ENCODE measurements at places on chromosomes 4 and X.

DNA sequence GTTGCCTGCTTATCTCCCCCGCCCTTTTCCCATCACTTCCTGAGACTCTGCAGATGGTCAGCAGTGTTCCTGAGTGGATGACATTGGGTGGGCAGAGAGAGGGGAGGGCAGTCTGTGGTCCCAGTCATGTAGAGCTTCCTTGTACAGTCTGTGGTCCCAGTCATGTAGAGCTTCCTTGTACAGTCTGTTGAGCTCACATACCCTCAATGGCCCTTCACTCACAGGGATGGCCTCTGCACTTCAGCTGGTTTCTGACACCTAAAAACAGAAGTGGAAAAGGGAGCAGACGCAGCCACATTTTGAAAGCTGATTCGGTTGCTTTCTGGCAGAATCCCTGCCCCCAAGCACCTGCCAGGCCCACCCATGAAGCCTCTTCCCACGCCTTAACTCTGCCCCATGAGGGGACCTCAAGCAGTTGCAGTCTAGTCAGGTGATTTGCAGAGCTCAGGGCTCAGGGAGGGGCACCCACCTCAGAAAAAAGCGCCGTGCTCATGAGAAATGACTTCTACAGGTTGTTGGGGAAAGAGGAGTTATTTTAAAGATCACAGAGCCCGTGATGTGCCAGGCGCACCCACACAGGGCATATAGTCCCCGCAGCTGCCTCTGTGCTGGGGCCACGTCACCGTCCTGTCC lies 3.6 kb upstream of the TMEM271 start:
- no peak for DNase-seq

GRCh38 chr4:1199556-1200331 lies 27.4 kb upstream of the SPON2 start:
- DNase-seq, result no peak

- DNase-seq, result no peak
These were observed 12.2 kb upstream of the RAP1GDS1 start for GRCh38 chr4:98248934-98249333.

GRCh38 chr4:16072168-16072567 lies 11.7 kb downstream of the PROM1 start:
- DNase-seq, result no peak

GRCh38 chr4:181618896-181619295 lies 624.3 kb upstream of the TENM3 start:
- DNase-seq, result no peak

GRCh38 chr4:89489338-89489771 lies 181.8 kb upstream of the GPRIN3 start:
- no peak for DNase-seq

GRCh38 chrX:11193035-11193469 lies 81.9 kb downstream of the HCCS start:
- DNase-seq, result no peak

- no peak for DNase-seq
These were observed 1.1 kb upstream of the MANBA start for GRCh38 chr4:102761906-102762305.

- no peak for DNase-seq
These were observed 22.5 kb downstream of the HNRNPH2 start for GRCh38 chrX:101430457-101431078.

DNA sequence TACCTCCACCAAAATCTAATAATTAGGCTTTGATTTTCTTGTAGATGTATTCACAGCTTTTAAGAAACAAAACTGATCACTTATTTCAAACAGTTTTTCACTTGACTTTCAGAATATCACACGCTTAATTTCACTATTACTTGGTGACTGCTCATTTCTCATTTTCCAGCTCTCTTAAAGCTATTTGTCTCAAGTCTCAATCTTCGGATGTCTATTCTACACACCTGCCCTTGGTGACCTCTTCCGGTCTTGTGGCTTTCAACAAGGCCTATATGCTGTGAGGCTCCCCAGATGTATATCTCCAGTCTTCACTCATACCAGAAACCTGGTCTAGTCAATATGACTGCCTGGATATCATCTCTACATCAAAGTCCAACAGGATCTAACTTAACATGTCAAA lies 34.9 kb upstream of the ANXA10 start:
- DNase-seq, result no peak

- no peak for DNase-seq
These were observed 264.5 kb downstream of the IL15 start for GRCh38 chr4:141900856-141901255.

DNA sequence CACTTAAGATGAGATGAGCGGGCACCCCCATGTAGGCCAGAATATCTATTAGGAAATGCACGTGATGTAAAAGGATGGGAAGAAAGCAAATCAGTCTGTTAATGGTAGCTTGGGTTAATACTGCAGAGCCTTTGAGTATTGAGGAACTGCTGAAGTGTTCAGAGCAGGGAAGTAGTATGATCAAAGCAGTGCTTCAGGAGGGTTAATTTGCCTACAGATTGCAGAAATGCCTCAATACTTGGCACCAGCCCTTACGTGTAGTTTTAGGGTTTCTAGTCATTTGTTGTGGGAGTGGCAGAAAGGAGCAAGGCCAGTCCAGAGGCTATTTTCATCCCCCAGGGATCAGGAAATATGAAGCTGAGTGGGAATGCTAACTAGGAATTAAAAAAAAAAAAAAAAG lies 19.7 kb downstream of the ZFX start:
- no peak for DNase-seq

DNA sequence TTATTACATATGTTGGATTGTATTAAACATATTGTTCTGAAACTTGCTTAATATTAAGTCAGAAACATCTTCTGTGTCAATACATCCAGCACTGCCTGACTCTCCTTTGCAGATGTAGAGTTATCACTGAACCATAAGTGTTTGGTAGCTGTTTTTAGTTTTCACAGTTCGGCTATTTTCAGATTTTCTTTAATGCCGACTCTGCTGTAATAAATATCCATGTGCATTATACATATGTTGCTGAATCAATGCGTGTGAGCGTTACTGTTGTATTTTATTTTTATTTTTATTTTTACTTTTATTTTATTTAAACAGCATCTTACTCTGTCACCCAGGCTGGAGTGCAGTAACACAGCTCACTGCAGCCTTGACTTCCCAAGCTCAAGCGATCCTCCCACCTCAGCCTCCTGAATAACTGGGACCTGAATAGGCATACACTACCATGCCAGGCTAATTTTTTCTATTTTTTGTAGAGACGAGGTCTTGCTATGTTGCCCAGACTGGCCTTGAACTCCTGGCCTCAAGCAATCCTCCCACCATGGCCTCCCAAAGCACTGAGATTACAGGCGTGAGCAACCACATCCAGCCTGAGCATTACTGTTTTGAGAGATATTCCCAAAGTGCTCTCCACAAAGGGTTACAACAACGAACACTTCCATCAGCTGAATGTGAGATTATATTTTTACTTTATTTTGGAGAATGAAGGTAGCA lies 50.7 kb upstream of the NOCT start:
- DNase-seq, result no peak

DNA sequence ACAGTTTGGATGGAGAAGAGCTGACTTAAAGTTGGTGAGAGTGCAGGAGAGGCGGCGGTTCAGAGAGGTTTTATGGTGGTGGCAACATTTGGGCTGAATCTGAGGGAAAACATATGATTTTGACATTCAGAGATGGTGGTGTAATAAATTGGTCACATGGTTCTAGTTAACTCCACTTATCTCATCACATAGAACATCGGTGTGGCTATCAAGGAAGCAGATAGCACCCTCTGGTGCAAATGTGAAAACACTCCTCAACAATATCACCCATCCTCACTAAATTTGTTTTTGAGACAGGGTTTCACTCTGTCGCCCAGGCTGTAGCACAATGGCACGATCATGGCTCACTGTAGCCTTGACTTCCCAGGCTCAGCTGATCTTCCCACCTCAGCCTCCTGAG lies 28.8 kb downstream of the SUPT20HL2 start:
- no peak for DNase-seq

DNA sequence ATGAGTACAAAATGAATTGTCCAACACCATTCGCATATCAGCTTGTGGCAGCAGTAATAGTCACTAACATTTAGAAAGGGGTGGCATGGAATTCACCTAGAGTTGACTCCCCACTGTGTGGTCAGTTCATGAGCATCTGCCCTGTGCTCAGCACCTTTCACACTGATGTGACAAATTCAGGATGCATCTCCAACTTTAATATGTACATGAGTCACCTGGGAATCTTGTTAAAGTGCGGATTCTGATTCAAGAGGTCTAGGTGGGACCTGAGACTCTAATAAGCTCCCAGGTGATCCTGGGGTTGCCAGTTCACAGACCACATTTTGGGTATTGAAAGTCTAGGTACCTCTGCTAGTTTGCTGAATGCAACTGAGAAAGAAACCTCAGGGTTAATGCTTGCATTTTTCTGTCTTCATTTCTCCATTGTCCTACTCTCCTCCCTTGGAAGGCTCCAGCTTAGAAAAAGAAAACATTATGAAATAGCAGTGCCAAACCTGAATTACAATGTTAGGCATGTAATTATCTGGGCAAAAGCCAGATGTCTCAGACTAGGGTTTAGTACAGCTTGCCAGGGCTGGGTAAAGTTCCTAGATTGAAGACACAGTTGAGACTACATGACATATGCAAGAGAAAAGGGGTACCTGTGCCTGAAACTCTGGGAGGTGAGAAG lies 32.7 kb downstream of the TMSB4X start:
- no peak for DNase-seq

DNA sequence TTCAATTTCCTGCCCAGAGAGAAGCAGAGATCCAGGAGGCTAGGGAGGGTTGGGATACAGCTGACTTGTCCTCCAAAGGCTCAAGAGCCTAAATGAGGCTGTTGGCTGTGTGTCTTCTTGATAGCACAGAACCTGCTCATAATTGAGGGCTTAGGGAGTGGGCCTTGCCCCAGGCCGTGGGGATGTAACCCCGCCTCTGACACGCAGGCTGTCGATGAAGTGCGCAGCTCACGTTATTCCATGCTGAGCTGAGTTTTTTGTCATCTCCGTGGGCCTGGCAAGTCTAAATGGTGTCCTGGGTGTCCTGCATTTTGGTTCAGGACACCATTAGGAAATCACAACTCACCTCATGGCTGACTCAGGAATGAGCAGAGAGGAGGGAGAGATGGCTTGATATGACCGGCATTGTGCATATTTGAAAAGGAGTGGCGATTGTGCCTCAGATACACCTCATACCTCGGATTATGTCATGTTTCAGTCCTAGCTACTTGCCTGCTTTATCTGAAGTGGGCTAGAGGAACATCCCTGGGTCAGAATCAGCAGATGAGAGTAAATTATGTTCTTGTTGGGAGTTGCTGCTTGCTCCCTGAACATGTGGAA lies 43.7 kb downstream of the FHDC1 start:
- DNase-seq, result no peak

DNA sequence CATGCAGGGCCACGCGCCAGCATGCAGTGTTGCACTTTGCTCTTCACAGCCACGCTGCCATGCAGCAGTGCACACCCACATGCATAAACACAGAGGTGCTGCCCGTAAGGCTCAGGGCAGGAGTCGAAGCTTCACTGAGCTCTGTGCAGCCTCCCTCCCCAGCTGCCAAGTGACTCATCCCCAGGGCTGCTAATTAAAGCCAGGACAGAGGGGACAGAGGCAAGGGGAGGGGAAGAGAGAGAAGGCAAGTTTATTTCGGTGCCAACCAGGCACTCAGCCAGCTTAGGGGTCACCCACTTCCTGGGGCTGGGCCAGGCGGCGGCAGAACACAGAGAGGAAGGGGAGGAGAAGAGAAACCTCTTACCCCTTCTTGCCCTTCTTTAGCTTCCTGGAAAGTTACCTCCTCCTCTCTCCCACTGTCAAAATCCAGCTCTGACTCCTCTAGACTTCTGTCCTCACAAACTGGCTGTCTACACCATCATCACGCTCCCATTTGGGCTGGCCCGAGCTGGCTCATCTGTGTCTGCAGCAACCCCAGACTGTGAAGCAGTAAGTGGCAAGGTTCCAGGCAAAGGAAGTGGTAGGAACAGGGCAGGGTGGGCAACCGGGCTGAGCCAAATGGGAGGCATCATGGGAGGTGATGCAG lies 6.2 kb upstream of the IQSEC2 start:
- DNase-seq, result no peak

- no peak for DNase-seq
These were observed 658.5 kb downstream of the DACH2 start for GRCh38 chrX:86806786-86807185.

GRCh38 chr4:118772081-118772766 lies 63.7 kb downstream of the SEC24D start:
- DNase-seq, result no peak

DNA sequence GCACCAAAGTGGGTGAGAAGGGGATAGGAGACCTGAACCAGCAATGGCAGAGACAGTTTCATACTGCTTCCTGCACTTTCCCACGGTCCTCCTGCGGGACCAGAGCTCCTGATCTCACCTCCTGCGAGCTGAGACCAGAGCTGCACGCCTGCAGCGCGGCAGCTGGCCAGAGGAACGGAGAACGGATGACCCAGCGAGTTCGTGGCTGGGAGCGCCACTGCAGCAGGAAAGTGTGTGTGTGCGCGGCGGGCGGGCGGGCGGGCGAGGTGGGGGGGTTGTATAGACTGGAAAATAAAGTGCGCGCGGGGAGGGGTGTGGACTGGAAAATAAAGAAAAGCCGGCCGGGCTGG lies 16.5 kb downstream of the MCF2 start:
- no peak for DNase-seq

GRCh38 chr4:48180234-48180633 lies 46.2 kb upstream of the TXK start:
- no peak for DNase-seq

Measured in effector CD8-positive, alpha-beta T cell (primary cell).